SHP77 treated with DMSO at 0.1 percent for 48 hours (cell line): ENCODE measurements at places on chromosomes 3 and 15.

- no peak for DNase-seq
Measured at GRCh38 chr3:129486664-129487035, 41.8 kb upstream of the RHO start.

DNA sequence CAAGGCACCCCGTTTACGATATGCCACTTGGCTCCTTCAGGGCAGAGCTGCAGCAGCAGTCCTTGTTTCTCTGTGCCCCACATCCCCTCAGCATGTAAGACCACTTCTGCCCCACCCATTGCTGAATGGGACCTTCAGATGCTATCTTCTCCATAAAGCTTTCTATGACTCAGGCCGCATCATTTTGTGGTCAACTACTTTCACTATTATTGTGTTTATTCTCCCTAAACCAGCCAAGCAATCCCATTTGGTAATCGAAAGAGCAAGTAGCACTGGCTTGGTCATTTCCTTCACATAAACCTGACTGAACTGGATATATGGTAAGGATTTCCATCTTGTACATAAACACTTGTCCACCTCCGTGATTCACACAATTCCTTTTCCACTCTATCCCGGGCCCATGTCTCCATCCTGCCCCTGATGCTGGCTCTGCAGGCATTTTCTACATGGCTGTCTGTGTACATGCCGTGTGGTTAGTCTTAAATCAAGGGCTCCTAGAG, 25.7 kb downstream of the LIPC start:
- no peak for DNase-seq

- DNase-seq = no peak
Measured at GRCh38 chr3:121958801-121959200, 63.2 kb downstream of the ILDR1 start.

DNA sequence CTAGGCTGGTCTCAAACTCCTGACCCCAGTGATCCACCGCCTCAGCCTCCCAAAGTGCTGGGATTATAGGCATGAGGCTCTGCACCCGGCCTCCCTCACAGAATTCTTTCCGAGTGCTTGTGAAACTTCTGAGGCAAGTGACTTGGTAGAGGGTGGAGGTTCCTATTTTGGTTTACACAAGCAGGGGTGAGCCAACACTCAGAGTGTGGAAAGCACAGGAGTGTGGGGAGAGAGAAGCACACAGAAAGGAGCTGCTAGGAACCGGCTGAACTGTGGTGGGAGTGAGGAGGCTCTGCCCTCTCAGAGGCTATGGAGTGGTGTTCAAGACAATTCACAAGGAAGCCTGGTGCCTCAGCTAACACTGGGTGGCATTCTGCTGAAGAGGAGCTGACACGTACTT, 7.7 kb downstream of the CAPN3 start:
- no peak for DNase-seq

GRCh38 chr3:46656778-46657556, 36.5 kb downstream of the ALS2CL start:
- DNase-seq = no peak

GRCh38 chr3:46213201-46213600, 5.1 kb upstream of the CCR1 start:
- DNase-seq = no peak

- DNase-seq = no peak
Measured at GRCh38 chr15:101262551-101262950, 10.7 kb upstream of the CHSY1 start.

DNA sequence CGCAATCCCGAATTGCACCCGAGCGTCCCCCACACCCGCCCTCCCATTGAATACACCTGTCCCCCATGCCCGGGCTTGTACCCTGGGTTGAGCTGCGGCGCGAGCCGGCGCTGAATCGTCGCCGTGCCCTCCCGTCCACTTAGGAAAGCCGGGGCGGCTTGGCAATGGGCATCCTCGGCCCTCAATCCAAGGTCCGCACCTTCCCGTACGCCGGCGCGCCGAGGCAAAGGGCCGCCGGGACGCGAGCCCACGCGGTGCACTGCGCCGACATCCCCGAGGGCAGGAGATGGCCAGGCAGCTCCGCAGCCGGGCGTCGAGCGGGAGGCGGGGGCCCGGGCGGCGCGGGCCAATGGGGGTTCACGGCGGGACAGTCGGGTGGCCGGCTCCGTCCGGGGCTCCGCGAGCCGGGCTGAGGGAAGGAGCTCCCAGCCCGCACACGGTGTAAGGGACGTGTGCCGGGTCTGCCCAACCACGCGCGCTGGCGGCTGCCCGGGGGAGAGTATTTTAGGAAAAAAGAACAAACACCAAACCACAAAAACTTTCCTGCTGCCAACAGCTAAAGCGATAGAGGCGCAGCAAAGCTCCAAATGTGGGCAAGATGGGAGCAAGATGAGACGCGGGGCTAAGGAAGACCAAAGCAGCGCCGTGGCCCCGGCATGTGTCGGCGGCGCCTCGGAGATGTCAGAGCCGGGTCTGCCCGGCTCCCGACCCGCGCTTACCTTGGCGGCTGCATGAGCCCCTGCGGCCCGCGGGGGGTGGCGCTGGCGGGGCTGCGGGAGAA, 621 bp downstream of the RGMA start:
- no peak for DNase-seq

- DNase-seq = no peak
Measured at GRCh38 chr3:128402998-128403397, 63.7 kb downstream of the DNAJB8 start.

DNA sequence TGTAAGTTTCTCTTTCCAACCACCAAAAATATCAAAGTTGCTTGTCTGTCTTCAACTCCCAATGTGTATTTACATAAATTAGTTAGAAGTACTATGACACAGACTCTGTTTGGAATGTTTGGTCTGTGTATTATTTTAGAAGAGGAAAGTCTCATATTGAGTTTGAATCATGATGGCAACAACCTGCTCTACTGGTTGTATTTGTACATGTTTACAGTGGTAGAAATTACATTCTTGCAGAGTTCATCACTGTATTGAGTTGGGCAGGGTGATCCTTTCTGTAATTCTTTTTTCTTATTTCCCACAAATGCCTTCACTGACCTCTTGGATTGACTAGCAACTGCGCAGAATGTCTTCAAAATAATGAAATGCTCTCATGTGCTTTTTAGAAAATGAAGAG, 149.6 kb downstream of the CHL1 start:
- DNase-seq = no peak

DNA sequence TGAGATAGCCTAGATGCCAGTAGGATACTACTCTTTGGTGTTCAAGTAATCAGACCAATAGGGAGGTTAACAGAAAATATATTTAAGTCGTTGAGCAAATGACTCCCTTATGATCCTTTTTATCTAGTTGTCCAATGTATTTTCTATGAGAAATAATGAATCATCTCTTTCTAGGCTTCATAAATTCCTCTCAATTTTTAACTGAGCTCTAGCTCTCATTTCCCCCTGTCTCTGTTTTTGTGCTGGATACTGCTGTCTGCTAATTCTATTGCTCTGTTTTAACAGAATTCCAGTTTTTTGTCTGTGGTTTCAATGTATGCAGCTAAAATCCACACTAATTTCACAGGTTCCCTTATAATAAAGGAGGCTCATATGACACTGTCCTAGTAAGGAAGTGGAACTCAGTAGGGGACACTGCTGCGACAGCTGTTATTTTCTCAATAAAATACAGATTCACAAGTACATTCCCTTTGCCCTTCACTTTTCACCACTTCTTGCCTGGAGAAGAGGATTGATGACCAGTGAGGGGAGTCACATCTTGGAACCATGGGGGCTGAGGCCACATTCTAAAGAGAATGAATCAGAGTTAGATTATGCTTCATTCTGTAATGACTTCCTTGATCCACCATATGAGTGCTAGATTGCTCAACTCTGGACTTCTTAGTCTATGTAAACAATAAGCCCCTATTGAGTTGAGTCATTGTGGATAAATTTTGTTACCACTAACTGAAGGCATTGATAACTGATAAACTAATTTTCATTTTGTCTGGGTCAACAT, 558.7 kb upstream of the KCNMB2 start:
- no peak for DNase-seq

DNA sequence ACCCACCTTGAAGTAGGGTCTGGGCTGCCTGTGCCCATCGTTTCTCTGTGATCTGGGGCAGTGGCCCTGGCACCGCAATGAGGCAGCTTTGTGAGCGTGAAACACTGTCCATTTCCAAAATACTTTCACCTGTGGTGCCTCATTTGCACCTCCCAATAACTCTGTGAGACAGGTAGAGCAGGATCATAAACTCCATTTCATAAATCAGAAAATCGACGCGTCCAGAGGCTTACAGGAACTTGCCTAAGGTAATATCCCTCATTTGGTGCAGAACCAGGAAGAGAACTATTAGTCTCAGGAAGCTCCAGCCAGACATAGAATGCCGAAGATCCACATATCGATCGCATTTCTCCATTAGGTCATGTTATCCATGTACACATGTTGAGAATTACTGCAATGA, 38.2 kb upstream of the SEMA4B start:
- DNase-seq = no peak

DNA sequence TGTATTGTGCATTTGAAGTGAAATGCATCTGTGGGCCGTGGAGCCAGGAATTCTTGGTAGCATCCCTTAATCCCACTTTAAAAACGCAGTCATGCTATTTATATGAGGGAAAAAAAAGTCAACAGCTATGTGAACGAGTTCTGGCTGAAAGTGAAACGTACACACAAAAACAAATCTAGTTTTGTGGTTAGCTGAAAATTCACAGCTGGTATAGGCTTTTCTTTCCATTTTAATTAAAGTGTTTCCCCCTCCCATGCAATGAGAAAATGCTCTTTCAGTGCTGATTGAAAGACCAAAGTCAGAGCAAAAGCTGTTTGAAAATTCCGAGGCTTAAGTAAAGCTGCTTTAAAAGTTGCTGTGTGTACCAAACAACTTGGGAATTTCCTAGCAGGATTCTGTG, 297.4 kb downstream of the PLCL2 start:
- no peak for DNase-seq

GRCh38 chr3:105847865-105848264, 20.9 kb downstream of the CBLB start:
- DNase-seq = no peak

DNA sequence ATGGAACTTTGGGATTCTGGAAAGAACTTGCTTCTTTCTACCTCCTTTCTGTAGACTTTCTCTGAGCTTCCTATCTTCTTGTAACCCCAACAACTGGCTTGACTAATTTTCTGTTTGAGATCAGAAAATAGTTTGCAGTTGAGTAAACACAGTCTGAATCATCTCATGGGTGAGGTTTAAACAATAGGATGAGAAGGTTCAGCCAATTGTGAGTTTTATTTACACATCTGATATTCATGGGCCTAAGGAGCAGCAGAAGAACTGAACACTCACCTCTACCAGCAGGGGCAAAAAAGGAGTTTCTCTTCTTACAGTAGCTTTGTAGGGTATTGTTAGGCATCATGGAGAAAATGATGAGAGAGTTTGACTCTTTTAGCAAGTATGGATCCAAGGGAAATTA, 54.2 kb downstream of the DTWD1 start:
- DNase-seq = no peak

DNA sequence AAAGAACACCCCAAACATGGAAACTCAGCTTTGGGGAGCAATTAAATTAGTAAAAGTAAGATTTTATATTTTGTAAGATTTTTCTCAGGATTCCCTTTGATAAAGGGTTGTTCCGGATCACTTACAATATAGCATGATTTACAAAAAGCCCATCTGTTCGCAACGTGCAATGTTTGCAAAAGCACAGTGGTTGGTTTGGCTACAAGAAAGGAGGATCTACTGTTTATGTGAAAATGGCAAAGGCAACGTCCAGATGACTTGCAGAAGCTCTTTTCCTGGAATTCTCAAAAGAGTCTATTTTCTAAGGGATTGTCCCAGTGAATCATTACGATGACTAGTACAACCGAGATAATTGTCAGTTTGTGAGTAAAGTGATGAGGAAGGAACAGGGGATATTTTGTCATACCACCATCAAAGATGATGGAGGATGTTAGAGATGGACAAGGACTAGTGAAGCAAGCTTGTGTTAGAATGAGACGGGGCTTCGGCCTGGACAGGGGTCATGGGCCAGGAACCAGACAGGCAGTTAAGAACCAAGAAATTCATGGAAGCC, 71.6 kb downstream of the CRYGS start:
- no peak for DNase-seq

DNA sequence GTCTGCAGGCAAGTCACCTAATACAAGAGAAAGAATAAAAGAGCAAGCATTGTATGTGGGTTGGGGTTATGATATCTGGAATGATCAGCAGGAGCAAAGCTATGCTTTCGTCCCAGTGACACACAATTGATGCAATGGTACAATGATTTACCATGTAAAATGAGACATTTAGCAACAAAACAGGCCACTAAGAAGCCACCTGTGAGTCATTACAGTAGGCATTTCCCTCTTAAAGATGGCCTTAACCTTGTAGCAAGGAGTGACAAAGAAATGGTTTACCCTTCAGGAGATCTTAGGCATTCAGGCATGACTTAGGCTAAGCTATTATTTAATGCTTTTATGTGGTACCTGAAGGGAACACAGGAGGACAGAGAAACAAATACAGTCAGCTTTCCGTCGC, 373.3 kb upstream of the RBMS3 start:
- DNase-seq = no peak

- no peak for DNase-seq
Measured at GRCh38 chr3:25476639-25477038, 48.6 kb downstream of the RARB start.

- DNase-seq = no peak
Measured at GRCh38 chr3:111662907-111663306, 67.8 kb upstream of the ZBED2 start.

- DNase-seq = no peak
Measured at GRCh38 chr3:11624161-11624560, 19.6 kb downstream of the VGLL4 start.

GRCh38 chr15:73386886-73387506, 18.2 kb upstream of the HCN4 start:
- no peak for DNase-seq

GRCh38 chr3:37989821-37990480, 635 bp upstream of the VILL start:
- no peak for DNase-seq

DNA sequence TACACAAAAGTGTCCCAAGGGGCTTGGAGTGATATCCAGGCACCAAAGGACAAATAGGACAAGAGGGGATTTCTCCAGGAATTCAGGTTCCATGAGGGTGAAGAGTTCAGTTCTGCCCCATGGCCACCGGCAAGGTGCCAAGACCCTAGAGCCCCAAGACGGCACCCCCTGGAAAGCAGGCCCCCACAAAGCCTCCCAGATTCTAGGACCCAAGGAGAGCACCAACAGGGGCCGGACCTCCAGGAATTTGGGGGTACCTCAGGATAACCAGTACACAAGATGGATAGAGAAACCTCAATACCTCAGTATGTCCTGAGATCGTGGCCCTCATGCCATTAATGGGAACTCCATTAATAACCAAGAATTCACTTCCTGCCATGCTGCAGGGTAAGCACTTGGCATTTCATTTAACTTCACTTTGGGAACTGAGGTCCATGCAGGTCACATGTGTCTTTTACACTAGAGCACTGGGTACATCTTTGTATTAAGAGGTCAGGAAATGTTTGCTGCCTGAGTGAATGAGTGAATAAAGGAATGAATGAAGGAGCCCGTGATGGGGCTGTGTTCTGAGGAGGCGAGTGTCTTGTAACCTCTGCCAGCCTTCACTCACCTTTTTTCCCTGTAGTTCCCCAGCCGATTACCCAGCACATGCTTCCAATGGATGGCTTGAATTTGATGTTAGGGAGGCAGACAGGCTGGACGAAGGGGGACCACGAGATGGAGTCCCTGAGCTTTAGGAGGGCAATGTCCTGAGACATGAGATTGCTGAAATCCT, 15.5 kb upstream of the PRSS50 start:
- no peak for DNase-seq
